Activated B cell treated with CpG ODN at 0.5 μM for 24 hours (primary cell): ENCODE measurements at places on chromosomes 4 and X.

DNA sequence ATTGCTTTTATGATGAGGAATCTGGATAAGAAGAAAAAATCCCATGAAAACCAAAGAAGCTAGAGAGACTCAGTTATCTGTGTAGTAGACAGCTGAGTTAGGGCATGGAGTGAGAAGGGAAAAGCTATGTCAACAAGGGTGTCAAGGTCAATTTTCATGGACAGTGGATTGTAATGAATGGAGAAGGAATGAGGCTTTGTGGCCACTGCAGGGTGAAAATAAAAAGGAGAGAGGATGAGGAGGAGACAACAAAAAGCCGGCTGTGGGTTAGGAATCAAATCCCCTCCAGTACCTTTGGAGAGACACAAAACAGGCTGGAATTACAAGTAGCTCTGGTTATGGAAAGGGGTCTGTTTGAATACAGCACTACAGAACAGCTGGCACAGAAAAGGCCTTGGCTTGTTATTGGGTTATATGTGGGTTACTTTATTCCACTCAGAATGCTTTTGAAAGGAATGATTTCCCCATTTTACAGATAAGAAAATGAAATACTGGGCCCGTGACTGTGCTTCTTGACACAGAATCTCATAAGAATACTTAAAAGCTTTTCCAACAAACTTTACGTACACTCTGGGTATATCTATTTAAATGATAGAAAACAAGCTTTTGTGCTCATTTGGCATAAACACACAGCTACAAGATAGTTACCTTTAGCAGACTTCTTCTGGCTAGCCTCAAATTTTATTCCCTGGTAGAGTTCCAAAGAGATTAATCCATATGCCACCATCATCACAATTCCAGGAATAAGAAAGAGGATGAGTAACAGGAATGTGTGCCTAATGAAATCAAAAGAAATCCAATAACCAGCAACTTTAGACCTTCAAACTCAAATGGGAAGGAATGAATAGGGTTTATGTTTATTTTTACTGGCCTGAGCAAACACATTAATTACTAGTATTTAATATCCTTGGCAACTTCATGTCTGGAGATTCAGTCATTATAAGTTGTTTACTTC is 7.5 kb downstream of the CCKAR start:
- no peak for DNase-seq

- DNase-seq: no peak
Measured at GRCh38 chr4:173185847-173186510, 17.4 kb downstream of the GALNT7 start.

- DNase-seq: no peak
Measured at GRCh38 chr4:73735231-73735630, 5.1 kb upstream of the CXCL8 start.

GRCh38 chr4:162360369-162361149 is 196.8 kb upstream of the FSTL5 start:
- no peak for DNase-seq

- DNase-seq: no peak
Measured at GRCh38 chr4:79025170-79025569, 85.9 kb upstream of the PAQR3 start.
